GDM1 (cell line): ENCODE measurements at places on chromosomes 4 and X.

DNA sequence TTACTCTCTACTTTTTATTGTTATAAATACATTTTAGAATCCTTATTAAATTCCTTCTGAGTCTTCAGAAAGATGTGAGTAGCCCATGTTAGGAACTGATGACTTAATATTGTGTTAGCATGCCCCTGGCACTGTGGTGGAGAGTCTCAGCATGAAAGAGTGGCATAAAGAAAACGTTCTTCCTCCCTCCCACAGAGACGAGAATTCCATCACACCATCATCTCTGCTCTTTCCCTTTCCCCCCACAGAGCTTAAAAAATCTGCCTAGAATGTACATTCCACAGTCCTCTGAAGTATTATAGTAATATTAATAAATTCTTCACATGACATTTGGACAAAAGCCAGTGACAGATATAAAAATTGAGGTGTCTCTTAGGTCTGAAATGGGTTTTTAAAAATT lies 117.8 kb upstream of the DKK2 start:
- no peak for DNase-seq

- no peak for DNase-seq
These were observed 984.0 kb upstream of the TENM3 start for GRCh38 chr4:181259081-181259709.

- DNase-seq: no peak
These were observed 15.1 kb upstream of the UGT2B17 start for GRCh38 chr4:68591204-68591603.

DNA sequence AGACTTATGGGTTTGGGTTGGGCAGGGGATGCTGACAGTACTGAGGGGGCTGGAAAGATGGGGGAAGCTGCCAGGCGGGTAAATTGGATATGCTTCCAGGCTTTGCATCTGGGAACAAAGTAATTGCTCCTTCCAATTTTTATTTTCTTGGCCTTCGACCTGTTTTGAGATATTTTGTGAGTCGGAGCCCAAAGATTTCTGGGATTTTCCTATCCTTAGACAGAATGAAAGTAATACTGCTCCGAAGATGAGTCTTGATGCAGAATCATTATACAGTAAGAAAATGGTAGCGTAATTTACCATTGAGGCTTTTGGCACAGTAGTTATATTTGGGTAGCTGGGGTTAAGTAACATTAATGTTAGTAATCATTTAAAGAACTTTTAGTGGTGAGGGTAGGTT lies 1.4 kb downstream of the SMARCA5 start:
- no peak for DNase-seq

DNA sequence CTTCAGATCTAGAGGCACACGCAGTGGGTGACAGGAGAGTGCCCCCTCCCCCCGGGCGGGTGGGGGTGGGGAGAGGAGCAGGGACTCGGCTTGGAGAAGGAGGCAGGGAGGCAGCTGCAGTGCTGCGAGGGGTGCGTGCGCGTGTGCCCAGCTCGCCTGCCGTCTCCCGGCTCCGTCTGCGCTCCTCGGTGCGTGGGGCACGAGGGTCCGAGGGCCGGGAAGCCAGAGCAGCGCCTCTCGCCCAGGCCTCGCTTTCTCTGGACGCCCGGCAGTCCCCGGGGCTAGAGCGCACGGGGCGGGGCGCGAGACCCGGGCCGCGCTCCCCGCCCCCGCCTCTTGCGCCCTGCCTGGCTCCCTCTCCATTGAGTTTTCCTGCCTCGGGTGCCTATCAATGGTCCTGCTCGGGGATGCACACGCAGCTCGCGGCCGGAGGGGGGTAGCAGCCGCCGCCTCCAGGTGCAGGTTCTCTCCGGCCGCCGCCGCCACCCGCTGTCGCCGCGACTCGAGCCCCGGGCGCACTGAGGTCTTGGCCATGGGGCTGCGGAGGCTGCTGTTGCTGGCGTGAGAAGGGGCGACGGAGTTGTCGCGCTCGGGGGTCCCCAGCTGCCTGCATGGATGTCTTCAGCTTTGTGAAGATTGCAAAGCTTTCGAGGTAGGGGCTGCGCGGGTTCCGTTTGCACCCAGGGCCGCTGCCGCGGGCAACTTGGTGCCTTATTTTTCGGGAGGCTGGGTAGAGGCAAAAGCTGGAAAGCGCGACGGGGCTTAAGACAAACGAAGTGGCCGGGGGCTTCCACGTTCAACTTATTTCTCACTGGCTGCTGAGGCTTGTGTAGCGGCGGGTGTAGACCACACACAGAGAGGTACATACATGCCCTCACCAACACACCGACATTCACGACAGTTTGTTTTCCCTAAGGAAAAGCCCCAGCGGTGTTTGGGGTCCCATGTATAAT lies at the start of gene FRMPD4:
TSS of gene FRMPD4 (plus strand) at position 113 of the 953 bp plus-strand sequence. CDS start at position 612, 499 bp downstream.
- DNase-seq: no peak

DNA sequence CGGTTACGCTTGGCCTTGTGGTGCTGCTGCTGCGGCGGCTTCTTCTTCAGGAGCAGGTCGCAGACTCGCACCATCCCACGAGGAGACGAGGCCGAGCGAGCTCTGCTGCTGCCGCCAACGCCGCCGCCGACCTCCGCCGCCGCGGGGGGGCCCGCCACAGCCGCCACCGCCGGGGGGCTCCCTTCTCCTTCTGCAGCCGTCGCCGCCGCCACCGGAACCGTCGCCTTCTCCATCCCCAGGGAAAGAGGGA lies 237 bp downstream of the ANKRD17 start:
- DNase-seq: peak; percentile 63

DNA sequence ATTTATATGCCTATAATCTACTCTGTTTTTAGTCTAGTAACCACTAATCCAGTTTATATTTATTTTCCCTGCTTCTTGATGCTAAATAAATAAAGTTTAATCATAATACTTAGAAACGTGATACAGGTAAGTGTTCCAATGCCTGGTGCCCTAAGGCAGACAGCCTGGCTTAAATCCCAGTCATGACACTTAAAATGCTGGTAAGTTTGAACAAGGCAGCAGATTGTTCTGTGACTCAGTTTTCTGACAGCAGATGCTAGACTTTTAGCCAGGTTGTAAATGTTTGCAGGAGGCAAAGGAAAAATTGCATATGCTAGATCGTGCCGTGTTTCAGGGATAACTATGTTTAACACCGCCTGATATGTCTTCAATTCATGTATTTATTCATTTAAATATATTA lies 2661.6 kb downstream of the PCDH7 start:
- DNase-seq: no peak

DNA sequence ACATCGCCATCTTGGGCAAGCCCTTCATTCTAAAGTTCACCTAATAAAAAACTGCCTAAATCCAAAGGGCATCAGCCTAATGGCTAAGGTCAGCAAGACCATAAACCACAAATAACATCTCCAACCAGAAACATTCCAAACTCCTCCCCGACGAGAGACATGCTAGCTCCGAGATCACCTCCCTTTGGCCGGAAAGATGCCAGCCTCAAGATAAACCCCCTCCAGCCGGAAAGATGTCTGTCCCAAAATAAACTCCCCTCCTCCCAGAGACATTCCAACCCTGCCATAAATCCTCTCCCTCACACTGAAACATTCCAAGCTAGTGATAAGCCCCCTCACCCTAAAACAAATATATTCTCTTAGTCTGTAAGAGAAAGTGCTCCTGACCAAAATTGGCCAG lies 13.3 kb upstream of the DYNLT3 start:
- no peak for DNase-seq

DNA sequence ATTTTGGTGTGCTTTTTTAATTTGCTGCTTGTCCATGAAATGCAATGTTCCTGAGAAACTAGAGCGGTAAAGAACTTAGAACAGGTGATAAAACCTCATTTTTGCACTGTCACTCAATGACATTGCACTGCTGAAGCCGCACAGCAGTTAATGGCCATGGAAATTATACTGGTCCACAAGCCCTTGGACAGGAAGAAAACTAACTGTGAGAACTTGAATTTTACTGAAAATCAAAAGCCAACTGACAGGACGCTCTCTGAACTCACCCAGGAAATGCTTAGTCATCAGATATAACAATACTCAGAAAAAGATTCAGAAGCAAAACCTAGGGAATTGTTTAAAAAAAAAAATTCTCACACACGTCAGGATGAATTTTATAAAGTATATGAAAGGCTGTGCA lies 246.4 kb upstream of the SLC7A11 start:
- DNase-seq: no peak

DNA sequence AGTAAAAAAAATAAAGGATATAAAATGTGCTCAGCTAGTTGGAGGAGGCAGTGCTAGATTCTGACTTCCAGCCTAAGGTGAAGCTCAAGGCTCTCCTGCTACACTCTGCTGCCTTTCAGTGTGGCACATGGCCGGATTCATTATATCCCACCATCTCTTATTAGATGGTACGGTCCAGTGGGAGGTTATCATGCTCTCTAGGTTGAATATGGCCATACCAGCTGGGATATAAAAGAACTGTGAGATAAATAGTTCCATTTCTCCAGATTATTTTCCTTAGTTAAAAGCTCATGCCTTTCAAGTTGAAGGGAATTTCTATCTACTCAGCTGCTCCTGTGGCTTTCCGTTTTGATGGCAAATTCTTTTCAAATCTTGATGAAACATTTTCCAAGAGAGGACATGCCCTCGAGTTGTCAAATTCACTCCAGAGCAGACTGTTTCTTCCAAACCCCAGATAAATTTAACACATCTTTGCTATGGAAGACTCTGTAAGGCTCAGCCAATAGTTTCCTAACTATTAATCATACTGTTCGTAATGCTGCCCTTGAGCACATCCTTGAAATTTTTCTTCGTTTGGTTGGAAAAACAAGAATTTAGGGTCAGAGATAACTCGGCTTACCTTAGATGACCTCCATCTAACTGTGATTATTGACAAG lies 2.2 kb upstream of the MGARP start:
- DNase-seq: no peak

- no peak for DNase-seq
These were observed 2211.9 kb upstream of the TENM3 start for GRCh38 chr4:180031330-180031729.

- no peak for DNase-seq
These were observed 66.8 kb downstream of the TSC22D3 start for GRCh38 chrX:107708762-107709161.

DNA sequence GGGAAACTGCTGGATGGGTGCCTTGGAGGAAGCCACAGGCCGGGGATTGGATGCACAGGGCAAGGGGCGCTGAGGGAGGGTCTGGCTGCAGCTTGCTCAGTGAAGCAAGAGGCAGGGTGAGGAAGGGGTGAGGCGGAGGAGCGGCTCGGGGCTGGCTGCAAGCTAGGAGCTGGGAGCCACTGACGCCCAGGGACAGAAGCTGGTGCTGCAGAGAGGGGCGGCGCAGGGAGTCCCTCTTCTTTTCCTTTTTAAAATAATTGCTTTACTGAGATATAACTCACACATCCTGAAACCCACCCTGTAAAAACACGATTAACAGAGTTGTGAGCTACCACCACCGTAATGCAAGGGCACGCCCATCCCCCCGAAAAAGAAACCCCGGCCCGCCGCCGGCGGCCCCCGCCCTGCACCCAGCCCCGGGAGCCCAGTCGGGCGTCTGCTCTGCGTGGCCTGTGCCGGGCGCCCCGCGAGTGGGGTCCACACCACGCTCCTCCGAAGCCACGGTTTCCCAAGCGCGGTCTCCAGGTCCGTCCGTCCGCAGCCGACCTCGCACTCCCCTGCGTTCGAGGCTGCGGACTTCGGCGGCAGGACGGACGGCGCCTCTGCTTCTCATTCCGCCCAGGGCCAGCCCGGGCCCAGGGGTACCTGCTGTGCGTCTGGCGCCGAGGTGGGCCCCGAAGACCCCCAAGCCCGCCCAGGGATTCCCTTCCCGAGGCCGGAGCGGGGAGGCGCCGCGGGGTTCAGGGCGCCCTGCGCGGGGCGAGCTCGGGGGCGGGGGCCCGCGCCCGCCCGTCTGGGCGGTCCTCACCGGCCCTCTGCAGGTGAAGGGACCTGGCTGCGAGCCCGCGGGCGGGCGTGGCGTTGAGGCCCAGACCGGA lies 866 bp upstream of the UVSSA start:
- DNase-seq: peak; percentile 35

DNA sequence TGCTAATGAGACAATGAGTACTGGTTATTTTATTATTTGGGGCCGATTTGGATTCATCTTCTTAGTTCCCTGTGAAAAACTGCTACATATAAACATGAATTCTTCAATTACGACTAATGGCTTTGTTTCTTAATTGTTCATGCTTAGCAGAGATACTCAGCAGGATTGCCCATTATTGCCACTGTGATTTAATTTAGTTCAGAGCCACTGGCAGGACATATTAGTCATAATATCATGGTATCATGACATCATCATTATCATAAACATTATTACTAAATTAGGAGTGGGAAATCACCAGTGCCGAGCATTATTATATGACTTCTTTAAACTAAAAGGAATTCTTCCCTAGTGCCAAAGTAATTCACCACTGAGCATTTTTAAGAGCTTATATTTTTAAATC lies 201.4 kb downstream of the SPOCK3 start:
- no peak for DNase-seq

- DNase-seq: no peak
These were observed 355.4 kb upstream of the CPEB2 start for GRCh38 chr4:14646831-14647230.

GRCh38 chrX:42269186-42269585 lies 345.8 kb upstream of the CASK start:
- DNase-seq: no peak

DNA sequence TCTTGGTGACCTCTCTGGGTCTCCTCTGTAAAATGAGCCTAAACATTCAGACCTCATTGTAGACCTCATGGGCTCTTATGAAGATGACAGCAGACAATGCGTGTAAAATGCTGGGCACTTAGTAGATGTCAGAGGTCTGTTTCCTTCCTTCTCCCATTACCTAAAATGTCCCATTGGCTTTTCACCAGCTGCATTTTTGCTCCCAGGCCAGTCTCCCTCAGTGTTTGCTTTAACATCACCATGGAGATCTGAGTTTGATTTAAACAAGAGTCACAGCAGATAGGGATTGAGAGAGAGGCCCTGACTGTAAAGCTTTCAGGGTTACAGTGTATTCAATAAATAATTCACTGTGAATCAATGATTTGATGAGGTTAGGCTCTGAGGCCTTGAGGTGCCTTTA lies 24.3 kb downstream of the PSAPL1 start:
- DNase-seq: no peak

DNA sequence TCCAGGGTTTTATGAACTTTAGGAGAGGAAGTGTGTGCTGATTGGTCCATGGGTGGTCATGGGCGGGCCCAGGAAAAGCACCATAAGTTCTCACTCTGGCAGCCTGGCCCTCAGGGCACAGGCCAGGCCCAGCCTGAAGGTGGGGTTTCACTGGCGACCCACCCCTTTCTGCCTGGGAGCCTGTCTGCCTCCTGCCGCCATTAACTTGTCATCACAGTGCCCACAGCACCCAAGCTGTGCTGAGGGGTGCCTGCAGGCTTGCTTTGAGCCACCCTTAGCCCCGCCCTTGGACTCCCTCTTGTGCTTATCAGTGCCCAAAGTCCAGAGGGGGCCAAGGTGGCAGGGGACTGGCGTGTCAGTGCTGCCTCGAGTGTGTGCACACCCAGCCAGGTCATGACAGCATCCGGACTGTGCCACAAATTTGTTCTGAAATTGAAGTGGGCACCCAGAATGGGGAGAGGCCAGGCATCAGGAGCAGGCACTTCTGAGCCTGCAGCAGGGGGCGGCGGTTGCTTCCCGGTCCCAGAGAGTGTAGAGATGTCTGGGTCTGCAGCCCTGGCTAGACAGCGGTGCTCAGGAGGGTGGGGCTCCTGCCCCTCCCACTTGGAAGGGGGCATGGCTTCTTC lies 455.6 kb downstream of the TMA16 start:
- DNase-seq: no peak

GRCh38 chr4:139239127-139239772 lies 40.8 kb downstream of the MGARP start:
- DNase-seq: no peak
